Osteocyte (in vitro differentiated cells): ENCODE measurements at places on chromosomes 3 and 15. TPM values are rescaled to one million over a fixed set of nuclear protein-coding genes. Genes with fewer than 3 reads are reported as not detected.

DNA sequence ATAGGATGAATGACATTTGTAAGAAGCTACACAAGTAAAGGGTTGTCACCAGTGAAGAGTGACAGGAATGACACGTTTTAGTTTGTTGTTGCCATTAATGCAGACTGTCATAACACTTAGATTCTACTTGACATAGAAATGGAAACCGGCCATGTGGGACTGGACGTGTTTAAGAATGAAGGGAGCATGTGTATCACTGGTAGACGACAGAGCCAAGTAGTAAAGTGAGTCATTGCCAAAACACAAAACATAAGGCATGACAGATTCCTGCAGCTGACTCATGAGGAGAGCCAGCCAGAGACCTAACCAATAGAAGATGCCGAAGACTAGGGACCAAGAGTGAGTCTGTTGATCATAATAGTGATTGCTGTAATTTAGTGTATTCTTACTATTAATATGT, 106.2 kb upstream of the PLAAT1 start:
- H3K4me1 ChIP-seq: peaks cover 10% of the 10 kb centered on the region
- no peak overlapping the region for H3K27ac ChIP-seq
- peaks cover 2% of the 10 kb centered on the region for H3K27me3 ChIP-seq
- H3K36me3 ChIP-seq: no peaks in the 10 kb centered on the region
- no peak for DNase-seq
- H3K4me3 ChIP-seq: no peak overlapping the region

DNA sequence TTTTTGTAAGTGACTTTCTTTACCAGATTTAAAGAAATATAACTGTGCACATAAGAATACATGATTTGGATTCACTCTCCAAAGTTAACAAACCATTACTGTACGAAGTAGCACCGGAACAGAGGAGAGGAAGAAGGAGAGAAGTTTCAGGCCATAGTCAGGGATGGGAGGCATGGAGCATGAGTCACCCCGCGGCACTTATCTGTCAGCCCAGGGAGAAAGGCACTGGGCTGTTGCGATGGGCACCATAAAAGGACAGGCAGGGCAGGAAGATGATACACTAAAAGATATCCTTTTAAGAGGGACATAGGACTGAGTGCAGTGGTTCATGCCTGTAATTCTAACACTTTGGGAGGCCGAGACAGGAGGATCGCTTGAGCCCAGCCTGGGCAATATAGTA, 37.0 kb downstream of the TTC23 start:
- no peak overlapping the region for H3K4me3 ChIP-seq
- H3K36me3 ChIP-seq: peaks cover 18% of the 10 kb centered on the region
- DNase-seq: no peak
- peak overlapping the region; percentile 12 for H3K27ac ChIP-seq
- peaks cover 4% of the 10 kb centered on the region for H3K4me1 ChIP-seq

DNA sequence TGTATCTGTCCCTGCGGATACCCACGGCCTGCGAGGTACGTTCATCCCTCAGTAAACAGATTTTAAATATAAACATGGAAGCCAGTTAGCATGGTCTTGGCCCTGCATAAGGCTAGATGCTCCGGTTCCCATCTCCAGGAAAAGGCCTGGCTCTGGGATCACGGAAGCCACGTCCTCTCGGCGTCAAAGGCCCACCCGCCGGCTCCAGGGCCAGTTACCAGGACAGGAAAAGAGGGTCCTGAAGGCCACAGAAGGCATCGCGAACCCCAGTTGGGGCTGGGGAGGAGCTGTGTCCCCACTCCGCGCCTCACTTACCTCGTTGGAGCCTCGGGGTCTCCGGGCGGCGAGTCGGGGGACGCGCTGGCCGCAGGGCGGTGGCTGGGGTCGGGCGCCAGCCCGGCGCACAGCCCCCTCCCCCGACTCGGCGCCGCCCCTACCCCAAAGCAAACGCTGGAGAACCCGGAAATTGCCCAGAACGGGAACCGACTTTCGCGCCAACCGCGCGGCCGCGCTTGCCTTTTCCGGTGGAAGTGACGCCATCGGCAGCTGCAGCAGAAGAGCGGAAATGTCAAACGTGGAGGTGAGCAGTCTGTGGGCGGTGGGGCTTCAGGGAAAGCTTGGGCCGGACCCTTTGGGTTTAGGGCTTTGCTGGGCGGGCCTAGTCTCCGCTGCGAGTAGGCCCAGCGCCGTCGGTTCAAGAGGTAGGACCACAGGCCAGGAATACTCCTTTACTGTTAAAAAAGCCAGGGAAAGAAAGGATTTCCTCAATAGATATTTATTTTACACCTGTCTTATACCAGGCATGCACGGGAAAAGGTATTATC, at the start of gene TOPBP1:
TOPBP1 (minus strand) TSS at position 488 of the 824 bp plus-strand sequence. CDS start 814 bp downstream, outside the sequence.
- peak within 1 kb of the TSS; percentile 95 for H3K27ac ChIP-seq
- peak; percentile 89 for DNase-seq
- H3K36me3 ChIP-seq: peaks cover 7% of the 10 kb centered on the region
- peak within 1 kb of the TSS; percentile 97 for H3K4me3 ChIP-seq
- peaks cover 30% of the 10 kb centered on the region for H3K4me1 ChIP-seq

DNA sequence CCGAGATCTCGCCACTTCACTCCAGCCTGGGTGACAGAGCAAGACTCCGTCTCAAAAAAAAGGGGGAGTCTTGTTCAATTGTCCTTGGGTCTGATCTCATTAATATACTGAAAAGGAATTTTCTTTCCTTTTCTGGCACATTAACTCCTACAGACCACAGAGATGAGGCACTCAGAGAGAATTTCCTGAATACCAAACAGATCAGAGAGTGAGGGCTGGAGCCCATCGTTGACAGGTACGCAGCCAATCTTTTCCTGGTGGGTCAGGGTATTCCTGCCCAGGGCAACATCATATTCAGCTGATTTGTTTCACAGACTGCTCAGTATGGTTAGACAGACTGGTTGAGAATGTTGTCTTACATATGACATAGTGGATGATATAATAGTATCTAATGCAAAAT, 82.8 kb upstream of the TNFSF10 start:
- H3K4me1 ChIP-seq: peaks cover 21% of the 10 kb centered on the region
- H3K36me3 ChIP-seq: no peaks in the 10 kb centered on the region

Gene CCDC66
- total RNA-seq: 23.4 and 24.3 TPM in 2 replicates

- no peaks in the 10 kb centered on the region for H3K4me1 ChIP-seq
- no peaks in the 10 kb centered on the region for H3K36me3 ChIP-seq
- no peaks in the 10 kb centered on the region for H3K27me3 ChIP-seq
- no peak overlapping the region for H3K4me3 ChIP-seq
- H3K27ac ChIP-seq: no peak overlapping the region
- no peak for DNase-seq
These were observed 79.0 kb upstream of the MLF1 start for GRCh38 chr3:158491968-158492367.

Gene GPR160
- total RNA-seq: 0.27 TPM in 1 of 2 replicates, not detected in the other
